Bone marrow (tissue), 2 donors: ENCODE measurements at places on chromosomes 4 and X.

DNA sequence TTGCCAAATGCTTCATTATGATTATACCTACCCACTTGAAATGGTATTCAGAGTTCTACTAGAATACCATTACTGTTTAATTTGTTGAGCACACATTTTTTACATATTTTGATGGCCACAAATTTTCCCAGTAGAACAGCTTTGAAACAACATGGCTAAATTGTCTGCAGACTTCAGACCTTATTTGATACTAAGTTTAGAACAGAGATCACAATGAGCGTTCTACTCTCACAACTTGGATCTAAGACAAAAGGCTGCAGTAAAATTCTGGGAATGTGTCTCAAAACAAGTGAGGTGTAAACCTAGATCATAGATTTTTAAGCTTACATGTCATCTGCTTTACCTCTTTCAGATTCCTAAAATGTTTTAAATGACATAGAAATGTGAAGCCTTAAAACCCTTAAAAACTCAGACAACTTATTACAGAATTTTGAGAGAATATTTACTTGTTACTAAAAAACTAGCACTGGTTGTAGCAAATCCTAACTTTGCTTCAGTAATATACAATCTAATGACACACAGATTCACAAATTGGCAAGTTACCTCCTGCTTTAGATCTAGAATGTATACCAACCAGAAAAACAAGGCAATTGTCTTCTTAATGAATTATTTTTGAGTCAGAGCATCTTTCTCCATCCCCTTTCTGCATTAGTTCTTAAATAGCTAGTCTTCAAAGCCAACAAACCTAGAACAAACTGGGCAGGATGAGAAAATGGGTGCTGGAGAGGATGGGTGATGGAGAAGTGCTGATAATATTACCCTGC, 243.3 kb downstream of the SLC7A11 start:
- DNase-seq: no peak

DNA sequence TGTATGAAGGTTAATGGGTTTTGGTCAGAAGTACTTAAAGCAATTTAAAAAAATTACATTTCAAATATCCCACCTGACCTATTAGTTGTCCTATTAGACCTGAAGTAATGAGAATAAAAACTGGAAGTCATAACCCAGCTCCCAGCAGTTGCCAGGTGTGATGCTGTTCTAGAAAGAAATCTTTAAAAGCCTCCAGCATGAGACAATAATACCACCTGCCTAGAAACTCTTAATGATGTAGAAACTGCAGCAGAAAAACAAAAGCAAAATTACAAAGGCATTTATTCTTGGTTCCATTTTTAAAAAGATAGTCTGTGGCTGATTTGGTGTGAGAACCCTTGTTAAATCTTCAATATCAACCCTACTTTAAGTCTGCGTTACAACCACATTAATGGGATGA, 1137.7 kb upstream of the TENM3 start:
- no peak for DNase-seq

GRCh38 chrX:81215685-81216084, 13.8 kb downstream of the SH3BGRL start:
- DNase-seq: no peak

- no peak for DNase-seq
Measured at GRCh38 chr4:128468123-128468989, 180.7 kb upstream of the PGRMC2 start.

GRCh38 chrX:54964766-54965497, 29.1 kb downstream of the PFKFB1 start:
- no peak for DNase-seq

- no peak for DNase-seq
Measured at GRCh38 chr4:21744046-21744445, 204.5 kb downstream of the KCNIP4 start.

DNA sequence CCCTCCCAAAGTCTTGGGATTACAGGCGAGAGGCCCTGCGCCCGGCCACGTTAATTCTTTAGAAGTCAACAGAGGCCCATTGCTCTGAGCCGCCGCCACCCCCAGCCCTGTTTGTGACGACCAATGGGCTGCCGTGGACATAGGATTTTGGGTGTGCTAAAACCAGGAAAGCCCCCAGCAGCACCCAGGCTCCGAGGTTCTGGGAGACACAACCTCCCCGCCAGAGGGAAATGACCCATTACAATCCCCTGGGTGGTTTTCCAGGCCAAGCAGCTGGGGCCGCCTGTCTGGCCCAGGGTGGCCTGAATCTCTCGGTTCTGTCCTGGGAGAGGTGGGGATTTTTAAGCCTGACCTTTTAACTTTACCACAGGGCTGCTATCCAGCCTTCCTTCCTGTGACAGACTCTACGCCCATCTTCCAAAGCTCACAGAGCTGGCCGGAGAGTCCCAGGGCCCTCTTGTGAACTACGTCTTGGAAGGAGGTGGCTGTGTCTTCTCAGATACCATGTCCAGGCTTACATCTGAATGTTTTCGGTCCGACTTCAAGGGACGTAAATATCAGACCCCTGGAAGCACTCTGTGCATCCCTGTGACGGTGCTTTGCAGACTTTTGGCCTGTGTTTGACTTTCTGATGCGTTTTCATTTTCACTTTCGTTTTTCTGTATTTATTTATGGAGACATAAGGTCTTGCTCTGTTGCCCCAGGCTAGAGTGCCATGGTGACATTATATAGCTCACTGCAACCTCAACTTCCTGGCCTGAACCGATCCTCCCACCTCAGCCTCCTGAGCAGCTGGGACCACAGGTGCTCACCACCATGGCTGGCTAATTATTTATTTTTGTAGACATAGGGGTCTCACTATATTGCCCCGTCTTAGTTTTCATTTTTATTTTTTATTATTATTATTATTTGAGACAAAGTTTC, 36.0 kb downstream of the P2RY8 start:
- peak; percentile 75 for DNase-seq

- DNase-seq: no peak
Measured at GRCh38 chr4:127446427-127446885, 186.3 kb upstream of the INTU start.

DNA sequence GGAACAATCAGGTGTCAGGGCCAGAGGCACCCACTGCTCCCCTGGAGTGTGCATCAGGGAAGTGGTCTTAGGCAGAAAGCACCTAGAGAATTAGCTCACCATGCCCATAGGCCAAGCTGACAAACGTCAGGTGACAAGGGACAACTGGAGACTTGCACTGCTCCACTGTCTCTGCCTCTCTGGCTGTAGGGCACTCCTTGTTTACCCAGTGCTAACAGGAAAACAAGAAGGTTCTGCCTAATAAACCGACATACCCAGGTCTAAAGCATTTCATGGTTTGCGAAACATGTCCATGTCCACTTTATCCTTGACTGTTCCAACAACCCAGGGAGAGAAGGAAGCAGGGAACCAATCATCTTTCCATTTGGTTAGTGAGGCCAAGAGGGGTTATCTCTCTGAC, 92.5 kb upstream of the MAMLD1 start:
- DNase-seq: no peak

DNA sequence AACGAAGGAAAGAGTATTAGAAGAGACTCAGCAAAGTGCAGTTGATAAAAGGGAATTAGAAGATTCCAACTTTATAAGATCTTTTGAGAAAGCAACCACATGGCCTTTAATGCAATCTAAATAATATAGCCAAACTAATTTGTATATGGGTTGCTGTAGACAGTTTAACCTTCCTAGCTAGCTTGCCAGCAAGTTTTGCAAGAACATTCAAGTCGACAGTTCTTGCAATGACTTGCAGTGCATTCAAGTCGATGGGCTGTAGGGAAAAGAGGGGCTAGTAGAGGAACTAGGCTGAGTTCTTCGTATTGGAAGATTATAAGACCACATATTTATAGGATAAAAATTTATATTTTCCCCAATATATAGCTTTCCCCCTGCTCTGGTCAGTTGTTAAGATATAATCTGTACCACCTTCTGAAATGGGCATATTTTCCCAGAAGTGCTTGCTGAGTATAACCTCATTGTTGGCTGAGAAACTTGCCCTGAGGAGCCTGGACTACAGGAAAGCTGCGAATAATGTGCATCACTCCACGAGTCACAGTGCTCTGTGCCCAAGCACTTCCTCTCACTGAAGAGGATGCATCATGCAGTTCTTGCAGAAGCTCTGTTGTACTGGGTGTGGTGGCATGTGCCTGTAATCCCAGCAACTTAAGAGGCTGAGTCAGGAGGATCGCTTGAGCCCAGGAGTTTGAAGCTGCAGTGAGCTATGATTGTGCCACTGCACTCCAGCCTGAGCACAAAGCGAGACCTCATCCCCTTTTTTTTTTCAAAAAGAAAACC, 56.7 kb downstream of the DOCK11 start:
- no peak for DNase-seq

- DNase-seq: no peak
Measured at GRCh38 chrX:153633607-153634180, 13.3 kb upstream of the DUSP9 start.

DNA sequence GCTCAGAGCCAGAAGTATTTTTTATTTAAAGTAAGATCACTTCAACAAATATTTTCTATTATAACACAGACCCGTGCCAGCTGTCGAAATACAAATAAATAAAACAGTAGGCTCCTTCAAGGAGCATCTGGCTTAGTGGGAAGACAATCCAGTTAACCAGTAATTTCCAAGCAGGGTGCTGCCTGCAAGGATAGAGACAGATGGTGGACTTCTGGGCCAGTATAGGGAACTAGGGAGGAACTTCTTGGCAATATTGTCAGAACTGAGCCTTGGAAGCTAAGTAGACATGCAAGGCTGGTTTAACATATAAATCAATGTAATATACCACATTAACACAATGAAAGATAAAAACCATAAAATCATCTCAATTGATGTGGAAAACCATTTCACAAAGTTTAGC, 17.0 kb upstream of the MTMR1 start:
- DNase-seq: no peak

- no peak for DNase-seq
Measured at GRCh38 chr4:145819853-145820181, 118.8 kb downstream of the ZNF827 start.

GRCh38 chrX:79259073-79259689, 108.0 kb downstream of the ITM2A start:
- DNase-seq: peak; percentile 80

GRCh38 chr4:136664988-136665387, 867.3 kb downstream of the PCDH18 start:
- DNase-seq: no peak

DNA sequence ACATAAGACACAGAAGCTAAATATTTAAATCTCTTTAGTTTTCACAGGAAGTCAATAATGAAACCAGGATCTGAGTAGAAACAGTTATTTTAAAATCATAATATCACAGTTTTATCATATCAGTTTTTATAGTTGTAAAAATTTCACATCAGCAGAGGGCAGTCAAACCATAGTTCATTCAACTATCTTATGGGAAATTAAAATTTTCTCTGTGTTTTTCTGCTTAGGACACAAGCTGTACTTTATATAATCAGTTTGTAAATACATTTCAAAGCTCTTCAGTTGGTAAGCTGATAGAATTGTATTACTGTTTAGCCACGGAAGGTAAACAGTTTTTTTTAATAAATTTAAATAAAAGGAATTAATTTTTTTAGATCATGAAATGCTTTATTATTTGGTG, 204.8 kb upstream of the NUDT6 start:
- DNase-seq: no peak

DNA sequence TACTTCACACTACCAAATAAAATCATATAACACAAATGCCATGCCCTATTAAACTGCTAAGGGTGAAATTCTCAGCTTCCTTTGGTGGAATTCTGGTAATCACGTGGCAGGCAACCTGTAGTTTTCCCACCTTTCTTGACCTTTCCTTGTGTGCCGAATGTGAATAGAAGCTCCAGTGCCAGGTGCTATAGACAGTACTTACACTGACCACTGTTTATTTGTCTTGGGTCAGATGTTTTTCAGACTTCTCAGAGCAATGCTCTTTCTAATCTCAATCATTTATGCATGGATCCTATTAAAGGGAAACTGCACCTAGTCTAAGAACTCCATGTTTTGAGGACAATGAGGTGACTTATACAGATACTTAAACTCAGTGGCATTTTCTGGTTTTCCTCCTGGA, 296.8 kb upstream of the DIAPH2 start:
- DNase-seq: no peak

GRCh38 chrX:140918398-140919038, 83.9 kb upstream of the SPANXB1 start:
- DNase-seq: no peak

DNA sequence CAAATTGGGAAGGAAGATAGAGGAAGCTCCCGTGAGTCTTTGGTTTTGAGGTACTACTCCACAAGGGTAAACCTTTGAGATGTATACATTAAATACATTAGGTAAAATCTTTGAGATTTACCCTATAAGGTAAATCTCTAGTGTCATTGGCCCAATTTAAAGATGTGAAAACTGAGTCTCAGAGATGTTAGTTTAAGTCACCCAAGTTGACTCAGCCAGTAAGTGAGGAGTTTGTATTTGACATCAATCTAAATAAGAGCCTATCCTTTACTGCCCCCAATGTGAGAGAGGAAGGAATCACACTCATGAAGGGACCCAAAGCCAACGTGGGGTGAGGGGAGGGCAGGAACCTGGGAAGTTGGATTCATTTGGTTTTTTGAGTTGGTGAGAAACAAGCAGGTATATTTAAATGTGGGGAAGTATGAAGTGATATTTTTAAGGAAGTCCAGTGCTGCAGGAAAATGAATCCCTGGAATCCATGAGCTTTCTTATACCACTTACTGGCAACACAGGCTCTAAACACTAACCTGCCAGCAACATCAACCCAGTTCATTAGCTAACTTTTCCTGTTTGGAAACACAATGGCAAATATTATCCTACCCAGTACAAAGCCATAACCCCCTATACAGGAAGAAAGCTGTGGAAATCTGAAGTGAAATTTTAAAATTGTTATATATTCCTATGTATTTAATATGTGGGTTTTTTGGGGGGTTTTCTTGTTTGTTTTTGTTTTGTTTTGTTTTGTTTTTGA, 55.3 kb downstream of the PALLD start:
- peak; percentile 7 for DNase-seq

- no peak for DNase-seq
Measured at GRCh38 chrX:132482632-132483031, 6.2 kb downstream of the MBNL3 start.

DNA sequence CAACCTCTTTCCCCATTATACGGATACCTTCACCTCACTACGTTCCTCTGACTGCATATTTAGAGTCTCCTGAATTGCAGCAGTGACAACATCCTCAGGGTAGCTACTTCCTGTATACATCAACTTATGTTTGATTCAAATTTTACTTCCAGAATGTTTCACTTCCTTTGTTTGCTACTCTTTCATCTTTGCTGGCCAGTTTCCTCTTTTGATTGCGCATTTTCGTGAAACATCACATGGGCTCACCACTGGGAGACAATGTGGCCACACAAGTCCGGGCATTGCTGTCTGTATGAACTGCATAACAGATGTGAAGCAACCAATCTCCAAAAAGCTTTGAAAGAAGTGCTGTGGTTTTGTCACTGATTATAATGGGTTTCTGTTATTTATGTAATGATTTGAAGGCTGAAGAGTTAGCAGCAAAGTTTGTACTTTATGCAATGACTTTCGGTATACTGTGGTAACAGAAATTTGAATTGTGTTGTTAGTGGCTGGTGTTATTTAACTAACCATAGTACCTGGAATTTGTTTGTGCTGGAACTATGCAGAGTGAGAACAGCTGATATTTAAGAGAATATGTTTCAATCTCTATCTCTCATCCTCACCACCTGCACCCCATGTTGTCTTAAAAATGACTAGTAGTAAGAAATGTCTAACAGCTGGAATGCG, 7.4 kb downstream of the SNCA start:
- DNase-seq: peak; percentile 57

GRCh38 chr4:82481506-82481840, 51.1 kb downstream of the ENOPH1 start:
- no peak for DNase-seq

- DNase-seq: no peak
Measured at GRCh38 chrX:54794028-54794427, 4.0 kb downstream of the ITIH6 start.

- no peak for DNase-seq
Measured at GRCh38 chr4:73776321-73776729, 36.0 kb downstream of the CXCL8 start.

GRCh38 chr4:55125763-55126541, 557 bp upstream of the KDR start:
- no peak for DNase-seq
